ENCODE measurements at places on chromosomes 5 and 9.

DNA sequence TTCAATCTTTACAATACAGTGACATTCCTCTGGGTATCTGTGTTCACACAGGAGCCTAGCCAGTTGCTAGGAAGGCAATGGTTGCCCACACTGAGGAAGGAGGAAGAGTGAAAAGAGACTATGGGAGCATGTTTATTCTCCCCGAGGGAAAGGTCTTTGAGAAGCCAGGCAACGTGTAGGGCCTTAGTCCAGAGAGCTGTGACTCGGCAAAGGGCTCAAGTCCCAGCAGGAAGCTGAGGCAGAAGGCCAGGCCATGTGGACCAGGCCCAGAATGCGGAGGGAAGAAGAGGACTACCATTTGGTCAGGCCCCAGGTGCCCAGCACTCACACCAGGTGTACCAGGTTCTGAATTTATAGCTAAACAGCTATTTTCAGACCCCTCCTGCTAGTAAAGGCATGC is 136.6 kb upstream of the DMAC1 start:
- no peak for DNase-seq

DNA sequence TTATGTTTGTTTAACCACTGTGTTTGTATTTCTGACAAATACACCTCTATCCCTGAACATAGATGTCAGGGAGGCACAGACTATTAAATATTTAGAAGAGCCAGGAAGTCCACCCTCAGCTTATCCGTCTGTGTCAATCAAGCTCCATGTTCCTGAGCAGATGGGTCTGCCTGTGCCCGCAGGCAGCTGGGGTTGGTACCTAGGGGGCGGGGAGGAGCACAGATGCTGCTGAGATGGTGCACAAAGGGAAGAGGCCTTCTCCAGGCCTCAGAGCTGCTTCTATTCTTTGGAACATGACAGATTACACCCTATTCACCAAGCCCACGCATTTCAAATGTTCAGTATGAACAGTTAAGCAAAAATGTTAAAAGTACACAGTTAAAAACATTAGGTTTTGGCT is 142.1 kb downstream of the EPB41L4A start:
- no peak for DNase-seq

DNA sequence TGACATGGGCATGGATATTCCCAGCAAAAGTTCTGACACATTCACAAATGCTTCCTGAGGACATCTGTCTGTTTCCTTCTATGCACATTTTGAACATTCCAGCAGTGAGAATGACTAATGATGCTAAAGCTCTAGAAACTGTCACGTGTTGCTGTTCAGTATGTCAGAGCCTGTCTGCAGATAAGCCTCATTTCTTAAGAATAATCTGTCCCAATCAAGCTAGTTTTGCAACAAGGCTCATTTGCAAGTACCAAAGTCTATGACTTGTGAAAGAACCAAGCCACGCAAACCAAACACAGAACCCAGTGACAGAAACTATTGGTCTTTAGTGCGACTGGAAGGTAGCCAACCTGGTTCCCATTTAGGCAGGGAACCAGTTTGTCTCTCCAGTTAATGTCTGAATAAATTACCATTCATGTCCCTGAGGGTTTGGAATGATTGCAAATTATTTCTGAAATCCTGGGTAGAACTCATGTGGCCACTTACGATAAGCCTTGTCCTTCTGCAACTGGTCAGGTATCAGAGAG is 178.5 kb downstream of the C9orf152 start:
- DNase-seq: peak; percentile 46

DNA sequence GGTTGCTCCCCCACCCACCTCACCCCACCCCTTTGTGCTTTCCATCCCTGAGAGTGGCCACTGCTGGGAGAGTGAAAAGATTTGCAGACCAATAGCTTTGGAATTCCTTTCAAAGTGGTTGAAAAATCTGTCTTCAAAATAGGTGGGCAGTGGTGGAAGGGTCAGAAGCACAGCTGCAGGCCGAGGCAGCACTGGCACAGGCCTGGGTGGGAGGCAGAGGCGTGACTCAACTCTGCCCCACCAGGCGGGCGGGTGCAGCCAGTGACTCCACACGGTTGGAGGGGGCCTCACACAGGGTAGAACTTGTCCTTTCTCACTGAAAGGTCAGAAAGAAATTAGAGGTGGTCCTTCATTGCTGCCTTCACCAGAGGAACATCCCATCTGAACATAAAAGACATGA is 214.9 kb upstream of the TBCA start:
- no peak for DNase-seq

All from PC-9 (cell line).